NCI-H345 (cell line): ENCODE measurements at places on chromosomes 5 and 9.
A peak's percentile ranks its signal among the peaks of the same experiment; 100 is the strongest.

DNA sequence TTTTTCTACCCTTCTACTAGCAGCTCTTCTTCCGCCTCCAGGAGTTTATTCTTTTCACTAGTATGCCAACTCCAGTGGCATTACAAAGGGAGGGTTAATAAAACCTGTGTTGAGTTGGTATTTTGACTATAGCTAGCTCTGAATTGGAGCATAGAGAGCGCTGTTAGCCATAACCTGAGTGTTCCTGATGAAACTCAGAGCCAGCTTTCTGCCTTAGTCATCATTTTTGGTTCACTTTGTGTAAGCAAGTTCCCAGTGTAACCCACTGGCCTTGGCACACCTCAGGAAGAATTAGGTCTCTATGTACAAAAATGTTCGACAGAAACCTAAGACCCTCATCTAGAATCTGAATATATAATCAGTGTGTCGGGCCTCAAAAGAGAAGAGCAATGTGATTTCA lies 238.9 kb downstream of the NR3C1 start:
- no peak for DNase-seq

- no peak for DNase-seq
These were observed 615.0 kb upstream of the CHD1 start for GRCh38 chr5:99543841-99544240.

DNA sequence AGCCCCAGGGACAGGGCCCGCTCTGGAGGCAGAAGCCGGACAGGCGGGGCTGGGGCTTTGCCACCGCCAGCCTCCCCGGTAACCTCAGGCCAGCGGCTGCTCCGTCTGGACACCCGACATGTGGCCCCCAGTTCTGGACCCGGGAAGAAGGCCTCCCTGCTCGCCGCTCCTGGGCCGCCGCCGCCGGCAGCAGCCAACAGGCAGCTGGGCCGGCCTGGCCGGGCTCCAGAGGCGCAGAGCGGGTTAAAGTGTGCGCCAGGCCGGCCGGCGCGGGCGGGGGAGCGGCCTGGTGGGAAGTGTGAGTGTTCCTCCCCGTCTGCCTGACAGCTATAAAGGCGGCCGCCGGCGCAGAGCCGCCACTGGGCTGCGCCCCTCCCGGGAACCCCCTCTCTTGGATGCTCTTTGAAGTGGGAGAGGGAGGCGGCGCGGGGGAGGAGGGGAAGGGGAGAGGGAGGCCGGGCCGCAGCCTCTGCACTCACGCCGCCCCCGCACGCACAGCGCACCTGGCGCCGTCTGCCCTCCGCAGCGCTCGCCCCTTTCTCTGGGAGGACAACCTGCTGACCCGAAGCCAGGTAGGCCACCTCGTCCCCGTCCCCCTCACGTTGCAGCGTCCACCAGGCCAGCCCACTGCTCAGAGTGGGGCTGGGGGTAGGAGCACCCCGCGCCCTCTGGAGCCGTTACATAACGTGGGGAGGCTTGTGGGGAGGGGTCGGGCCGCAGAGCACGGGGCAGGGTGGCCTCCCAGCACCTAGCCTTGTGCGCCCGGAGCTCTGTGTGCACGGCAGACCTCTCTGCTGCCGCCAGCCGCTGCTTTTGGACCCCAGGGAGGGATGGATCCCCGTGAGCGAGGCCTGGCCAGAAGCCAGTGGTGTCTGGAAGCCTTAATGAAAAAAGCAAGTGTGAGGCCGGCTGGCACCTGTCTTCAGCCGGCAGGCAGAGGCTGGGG lies at the start of gene ADAMTSL2:
ADAMTSL2 (plus strand) TSS at position 359 of the 946 bp plus-strand sequence. CDS start 2,009 bp downstream, outside the sequence.
- DNase-seq, result peak; percentile 67

DNA sequence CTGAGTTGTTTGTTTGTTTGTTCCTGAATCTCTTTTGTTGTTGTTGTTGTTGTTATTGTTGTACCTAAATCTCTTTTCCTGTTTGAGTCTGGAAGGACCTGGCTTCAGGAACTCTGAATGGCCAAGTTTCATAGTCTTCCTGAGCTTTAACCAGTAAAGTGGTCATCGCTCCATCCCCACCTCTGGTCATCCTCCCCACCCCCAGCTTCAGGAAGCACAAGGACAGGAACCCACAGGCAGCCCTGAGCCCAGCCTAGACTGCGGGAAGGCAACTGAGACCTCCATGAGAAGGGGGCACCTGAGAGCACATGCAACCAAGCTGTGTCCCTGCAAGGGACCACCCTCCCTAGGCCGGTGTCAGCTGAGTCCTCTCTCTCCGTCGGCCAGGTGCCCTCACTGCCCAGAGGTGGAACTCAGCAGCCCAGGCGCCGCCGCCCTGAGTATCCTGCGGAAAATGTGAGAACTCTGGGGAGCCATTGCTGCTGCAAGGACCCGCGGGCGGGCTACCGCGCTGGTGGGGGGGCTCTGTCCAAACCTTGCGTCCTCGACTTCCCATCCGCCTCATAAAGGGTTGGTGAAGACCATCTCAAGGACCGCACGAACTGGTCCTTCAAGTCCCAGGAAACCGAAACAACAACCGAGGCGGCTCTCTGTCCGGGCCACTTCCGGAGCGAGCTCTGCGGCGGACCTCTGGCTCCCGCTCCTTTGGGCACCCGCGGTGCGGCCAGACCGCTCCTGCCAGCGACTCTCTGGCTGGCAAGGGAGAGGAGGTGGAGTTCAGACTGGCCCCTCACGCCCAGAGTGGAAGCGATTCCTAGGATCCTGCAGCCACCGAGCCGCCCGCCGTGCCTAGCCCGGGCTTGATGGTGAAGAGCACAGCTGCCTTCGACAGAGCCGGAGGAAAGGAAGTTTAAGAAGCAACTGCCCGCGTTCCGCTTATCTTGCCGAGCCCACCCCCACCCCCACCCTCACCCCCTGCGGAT lies 4.2 kb downstream of the BARX1 start:
- no peak for DNase-seq

DNA sequence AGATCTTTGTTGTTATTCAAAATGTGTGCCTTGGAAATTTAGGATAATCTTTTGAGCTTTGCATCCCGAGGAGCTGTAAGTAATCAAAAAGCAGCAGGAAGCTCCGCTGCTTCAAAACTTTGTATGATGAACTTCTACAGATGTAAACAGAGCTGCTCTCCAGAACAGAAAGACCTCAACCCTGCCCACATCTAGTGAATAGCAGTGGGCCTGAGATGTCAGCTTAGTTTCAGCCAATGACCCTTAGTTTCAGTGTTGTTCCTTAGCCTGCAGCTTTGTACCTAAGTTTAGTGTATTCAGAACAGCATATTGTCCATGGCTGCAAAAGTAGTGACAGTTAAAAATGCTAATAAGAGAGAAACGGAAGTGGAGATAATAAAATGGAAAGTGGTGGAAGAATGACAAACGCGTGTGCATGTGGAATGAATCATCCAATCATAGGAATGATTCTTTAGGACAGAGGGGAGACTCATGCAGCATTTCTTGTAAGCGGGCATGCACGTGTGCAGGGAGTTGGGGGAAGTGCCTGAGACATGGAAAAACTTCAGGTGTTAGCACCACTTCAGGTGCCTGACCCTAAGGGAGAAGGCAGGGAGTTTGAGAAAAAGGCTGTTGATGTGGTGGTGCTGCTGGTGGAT lies 24.9 kb downstream of the SNX24 start:
- no peak for DNase-seq

DNA sequence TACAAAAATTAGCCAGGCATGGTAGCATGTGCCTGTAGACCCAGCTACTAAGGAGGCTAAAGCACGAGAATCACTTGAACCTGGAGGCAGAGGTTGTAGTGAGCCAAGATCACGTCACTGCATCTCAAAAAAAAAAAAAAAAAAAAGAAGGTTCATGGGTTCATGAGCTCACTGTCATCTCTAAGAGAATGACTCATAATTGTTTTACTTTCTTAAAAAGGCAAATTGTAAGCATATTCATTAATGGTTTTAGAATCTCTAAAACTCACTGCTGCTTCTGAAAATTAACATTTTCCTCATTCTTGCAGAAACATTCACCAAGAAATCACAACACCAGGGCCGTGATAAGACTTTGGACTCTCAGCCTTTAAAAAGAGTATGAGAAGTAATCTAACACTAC lies 103.6 kb downstream of the GNA14 start:
- DNase-seq, result no peak
